Stimulated activated CD4-positive, alpha-beta T cell treated with anti-CD3 and anti-CD28 coated beads, Interleukin-4, amount 100 ng/mL, for 24 hours (primary cell): ENCODE measurements at places on chromosomes 7 and 10.

GRCh38 chr7:141874787-141875186 is 33.5 kb upstream of the PRSS37 start:
- DNase-seq = no peak

- DNase-seq = no peak
These were observed 811 bp downstream of the CDK5 start for GRCh38 chr7:151056666-151057505.

DNA sequence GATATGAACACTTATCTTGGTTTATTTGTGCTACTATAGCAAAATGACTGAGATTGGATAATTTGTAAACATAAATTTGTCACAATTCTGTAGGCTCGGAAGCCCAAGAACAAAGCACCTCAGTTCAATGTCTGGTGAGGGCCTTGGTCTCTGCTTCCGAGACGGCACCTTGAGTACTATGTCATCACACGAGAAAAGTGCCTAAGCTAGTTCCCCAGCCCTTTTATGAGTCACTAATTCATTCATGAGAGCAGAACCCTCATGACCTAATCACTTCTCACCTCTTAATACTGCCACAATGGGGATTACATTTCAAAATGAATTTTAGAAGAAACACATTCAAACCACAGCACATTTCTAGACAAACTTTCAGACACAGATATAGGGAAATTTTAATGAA is 52.0 kb upstream of the PRSS1 start:
- DNase-seq = no peak

- DNase-seq = no peak
These were observed 1187.8 kb downstream of the CNTNAP2 start for GRCh38 chr7:147304376-147304775.

- no peak for DNase-seq
These were observed 83.2 kb downstream of the HECTD2 start for GRCh38 chr10:91493313-91493712.
